CD8-positive, alpha-beta memory T cell (primary cell): ENCODE measurements at places on chromosomes 1 and 21.

DNA sequence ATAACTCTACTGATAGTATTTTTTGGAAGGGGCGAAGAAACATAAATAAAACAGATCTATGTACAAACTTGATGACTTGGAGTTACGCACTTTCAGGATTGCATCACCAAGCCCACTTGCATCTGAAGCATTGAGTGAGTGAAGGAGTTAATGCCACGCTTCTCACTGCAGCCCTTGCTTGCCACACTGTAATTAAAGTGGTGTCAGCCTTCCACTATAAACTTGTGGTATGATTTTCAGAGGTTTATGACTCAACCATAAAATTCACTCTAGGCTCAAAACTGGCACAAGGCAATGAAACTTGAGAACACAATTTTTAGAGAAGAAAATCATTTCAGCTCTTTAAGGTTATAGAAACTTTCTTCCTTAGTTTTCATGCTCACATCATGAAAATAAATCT lies 93.9 kb upstream of the PRMT6 start:
- DNase-seq: no peak

GRCh38 chr1:223738465-223739365 lies 26.4 kb downstream of the CAPN2 start:
- no peak for DNase-seq

GRCh38 chr1:27531959-27532685 lies 42.2 kb upstream of the WASF2 start:
- DNase-seq: no peak

- DNase-seq: peak; percentile 52
Observed at GRCh38 chr1:163315773-163316374, 5.9 kb upstream of the NUF2 start.

DNA sequence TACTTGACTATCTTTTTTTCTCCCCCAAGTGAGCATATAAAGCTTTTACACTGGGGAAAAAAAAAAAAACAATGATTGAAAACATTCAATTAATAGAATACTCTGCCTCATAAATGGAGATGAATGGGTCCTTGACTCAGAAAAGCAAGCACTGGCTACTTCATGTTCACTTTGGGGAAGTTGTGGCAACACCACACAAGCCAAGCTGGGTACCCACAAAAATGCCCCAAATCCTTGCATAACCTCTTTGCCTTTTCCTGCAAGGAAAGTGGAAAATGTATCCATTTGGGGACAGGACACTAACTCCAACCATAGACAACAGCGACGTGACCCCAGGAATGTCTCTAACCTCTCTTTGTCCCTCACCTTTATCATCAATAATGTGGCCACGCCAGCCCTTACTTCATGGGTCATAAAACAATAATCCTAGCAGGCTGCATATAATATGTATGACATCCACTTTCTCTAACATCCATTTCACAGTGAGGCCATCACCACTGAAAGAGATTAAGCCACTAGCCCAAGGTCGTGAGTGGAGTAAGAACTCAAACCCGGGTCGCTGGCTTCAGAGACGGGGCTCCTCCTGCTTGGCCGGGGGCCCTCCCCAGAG lies 2.3 kb downstream of the ECE1 start:
- no peak for DNase-seq

DNA sequence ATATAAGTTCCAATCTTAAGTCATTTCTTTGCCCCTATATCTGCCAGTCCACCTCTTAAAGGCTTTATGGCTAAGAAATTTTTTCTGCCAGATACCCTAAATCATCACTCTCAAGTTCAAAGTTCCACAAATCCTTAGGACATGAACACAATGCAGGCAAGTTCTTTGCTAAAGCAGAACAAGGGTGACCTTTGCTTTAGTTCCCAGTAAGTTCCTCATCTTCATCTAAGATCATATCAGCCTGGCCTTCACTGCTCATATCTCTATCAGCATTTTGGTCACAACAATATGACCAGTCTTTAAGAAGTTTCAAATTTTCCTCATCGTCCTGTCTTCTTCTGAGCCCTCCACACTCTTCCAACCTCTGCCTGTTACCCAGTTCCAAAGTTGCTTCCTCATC lies 402.2 kb upstream of the RUNX1 start:
- no peak for DNase-seq

GRCh38 chr1:39575191-39576015 lies 1.2 kb downstream of the PABPC4 start:
- DNase-seq: peak; percentile 68

GRCh38 chr21:33070998-33071769 lies 1.2 kb downstream of the OLIG1 start:
- DNase-seq: no peak

DNA sequence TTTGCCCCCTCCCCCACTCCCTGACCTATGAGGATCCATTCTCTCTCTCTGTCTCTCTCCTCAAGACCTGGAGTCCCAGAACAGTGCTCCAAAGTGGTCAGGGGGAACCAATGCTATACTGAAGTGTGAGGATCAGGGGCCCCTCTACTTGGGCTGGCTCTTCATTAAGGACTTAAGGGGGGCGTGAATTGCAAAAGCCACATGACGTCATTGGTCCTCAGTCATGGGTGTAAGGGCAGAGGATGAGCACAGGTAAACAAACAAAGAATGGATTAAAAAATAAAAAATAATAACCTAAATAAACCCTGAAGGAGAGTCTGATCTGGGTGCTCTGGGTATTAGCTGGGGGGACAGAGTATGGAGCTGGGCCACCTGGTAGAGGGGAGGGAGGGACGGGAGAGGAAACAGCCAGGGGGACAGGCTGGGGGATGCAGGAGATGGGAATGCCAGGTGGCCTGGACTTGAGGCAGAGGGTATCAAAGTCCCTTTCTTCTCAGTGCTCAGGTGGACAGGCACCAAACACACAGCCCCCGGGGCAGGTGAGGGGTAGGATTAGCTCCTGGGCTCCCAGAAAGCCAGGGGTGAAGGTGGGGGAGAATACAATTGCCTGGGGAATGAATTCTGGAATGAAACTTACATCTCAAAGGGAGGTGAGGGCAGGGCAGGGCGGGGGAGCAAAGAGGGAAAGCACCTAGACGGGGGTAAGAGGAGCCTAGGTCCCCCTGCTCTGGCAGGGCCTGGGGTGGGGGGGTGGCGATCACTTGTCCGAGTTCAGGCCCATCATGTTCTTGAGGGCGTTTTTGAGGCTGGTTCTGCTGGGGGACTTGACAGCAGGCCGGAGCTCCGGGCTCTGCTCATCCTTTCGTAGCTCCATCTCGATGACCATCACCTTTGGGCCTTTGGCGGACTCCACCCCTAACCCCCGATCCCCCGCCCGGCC lies 4.6 kb downstream of the MPZ start:
- DNase-seq: no peak

DNA sequence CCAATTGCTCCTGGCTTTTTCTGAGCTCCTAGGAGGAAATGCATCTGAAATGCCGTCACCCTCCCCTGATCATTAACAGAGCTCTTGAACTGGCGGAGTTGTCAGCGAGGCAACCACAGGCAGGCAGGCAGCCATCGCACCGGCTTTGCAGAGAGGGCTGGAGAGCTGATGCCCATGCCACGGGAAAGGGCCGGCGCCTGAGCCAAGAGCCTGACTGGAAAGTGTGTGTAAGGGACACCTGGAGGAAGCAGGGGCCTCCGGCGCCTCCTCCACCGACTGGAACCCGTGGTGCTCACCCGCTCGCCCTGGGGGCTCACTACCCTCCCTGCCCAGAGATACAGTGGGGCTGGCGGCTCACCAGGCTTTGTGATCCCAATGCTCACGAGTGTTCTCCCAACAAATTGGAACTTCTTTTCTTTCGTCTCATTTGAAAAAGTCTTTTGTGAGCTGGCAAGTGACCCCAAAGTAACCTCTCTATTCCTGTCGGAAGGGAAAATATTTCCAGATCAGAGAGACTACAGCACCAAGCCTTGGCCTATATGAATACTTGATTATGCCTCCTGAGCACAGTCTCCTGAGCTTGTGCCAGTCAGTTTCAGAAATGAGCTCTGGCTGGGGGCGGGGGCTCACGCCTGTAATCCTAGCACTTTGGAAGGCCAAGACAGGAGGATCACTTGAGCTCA lies 97.7 kb upstream of the SLC25A33 start:
- no peak for DNase-seq

DNA sequence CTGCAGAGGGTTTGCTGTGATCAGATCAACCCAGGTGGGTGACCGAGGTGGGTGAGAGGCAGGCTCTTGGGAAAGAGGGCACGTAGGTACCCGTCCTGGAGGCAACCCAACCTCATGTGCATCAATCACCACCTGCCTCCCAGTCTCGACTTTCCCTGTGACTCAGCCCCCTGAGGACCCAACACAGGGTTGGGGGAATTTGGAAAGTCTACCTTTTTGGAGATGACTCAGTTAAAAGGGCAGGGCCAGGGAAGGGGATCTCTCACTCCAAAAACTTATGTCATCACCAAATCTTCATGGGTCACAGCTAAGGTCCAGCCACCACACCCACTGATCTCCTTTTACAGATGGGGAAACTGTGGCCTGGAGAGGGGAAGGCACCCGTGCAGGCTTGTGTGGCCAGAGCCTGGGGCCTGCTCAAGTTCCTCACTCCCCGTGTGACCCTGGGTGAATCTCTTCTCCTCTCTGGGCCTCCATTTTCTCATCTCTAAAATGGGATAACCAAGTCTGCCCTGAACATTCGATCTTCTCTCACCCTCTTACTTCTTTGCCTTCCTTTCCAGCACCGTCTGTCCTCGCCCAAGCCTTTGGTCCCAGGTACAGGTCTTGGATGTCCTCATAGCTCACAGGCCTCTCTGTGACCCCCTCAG lies 34.6 kb upstream of the WNT4 start:
- no peak for DNase-seq

GRCh38 chr1:15836772-15837669 lies 10.5 kb upstream of the SPEN start:
- DNase-seq: peak; percentile 78

DNA sequence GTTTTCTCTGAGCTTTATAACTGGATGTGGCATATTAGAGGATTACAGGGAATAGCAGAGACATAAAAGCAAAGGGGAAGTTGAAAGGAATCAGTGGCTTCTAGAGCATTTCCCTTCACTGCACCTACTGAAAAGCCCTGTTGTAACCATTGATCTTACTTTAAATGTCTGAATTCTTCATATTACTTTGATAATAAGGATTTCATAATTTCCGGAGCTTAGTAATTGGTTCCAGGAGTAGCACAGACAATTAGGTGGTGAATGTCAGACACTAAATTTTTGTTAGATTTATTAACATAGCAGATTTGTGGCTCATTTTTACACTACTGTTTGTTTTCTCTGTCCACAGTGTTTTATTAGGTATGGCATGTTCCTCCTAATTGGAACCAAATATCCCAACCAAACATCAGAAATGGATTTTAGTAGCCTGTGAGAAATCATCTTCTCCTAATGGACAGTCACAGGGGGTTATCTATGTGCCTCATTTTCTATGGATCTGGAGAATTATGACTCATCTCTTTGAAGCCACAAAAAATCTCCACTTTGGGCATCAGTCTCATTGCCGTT lies 100.5 kb downstream of the GIPC2 start:
- DNase-seq: no peak

GRCh38 chr1:81802707-81803430 lies 2.1 kb downstream of the ADGRL2 start:
- DNase-seq: no peak

DNA sequence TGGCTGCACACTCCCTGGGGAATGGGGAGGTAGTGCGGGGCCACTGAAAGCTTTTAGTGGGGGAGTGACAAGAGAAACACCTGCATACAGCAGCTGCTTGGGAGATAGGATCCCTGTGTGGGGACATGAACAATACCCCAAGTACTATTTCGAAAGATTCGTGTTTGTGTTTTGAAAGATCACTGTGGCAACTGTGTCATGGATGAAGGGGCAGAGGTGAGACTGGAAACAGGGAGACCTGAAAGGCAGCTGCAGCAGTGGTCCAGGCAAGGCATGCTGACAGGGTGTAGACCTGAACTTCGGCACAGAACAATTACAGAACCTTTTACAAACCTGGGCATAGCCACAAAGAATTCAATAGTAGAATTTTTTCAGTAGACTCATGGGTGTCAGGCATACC lies 32.9 kb downstream of the TENT5C start:
- DNase-seq: no peak

DNA sequence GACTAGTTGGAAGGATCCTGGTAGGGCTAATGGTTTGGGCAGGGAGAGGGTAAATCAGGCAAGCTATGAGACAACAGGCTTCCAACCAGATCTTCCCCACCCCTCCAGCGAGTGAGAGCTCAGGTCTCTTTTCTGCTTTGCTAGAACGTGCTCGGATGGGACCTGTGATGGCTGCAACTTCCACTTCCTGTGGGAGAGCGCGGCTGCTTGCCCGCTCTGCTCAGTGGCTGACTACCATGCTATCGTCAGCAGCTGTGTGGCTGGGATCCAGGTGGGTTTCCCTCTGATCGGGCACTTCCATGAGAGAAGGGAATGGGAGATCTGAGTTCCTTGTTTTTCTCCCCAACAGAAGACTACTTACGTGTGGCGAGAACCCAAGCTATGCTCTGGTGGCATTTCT lies 14.0 kb upstream of the SARS1 start:
- no peak for DNase-seq

- DNase-seq: peak; percentile 48
Observed at GRCh38 chr1:156726549-156727226, 1.6 kb upstream of the METTL25B start.

GRCh38 chr1:9014475-9015375 lies 11.5 kb downstream of the SLC2A7 start:
- DNase-seq: no peak

GRCh38 chr1:185648858-185649589 lies 85.2 kb upstream of the HMCN1 start:
- no peak for DNase-seq

- DNase-seq: no peak
Observed at GRCh38 chr1:115310581-115311473, 27.2 kb downstream of the NGF start.

- no peak for DNase-seq
Observed at GRCh38 chr1:156893048-156893953, at the start of gene PEAR1. Gene PEAR1 (plus strand): TSS chr1:156893718. CDS start chr1:156903927, 10,209 bp downstream.

DNA sequence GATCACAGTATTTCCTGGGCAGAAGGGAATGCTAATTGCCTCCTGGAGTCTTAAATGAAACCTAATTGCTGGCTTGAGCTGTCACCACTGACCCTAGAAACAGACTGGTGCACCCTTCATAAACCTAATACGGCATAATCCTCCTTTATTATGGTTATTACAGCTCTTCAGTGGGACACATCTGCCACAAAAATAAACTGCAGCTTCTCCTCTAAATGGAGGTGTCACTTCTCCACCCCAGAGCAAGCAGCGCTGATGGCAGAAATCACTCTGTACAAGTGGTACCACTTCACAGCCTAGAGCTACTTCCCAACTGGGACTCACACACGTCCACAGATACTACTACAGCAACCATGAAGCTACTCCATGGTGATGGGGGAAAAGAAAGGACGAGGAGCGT lies 11.1 kb downstream of the PTPN14 start:
- DNase-seq: no peak

DNA sequence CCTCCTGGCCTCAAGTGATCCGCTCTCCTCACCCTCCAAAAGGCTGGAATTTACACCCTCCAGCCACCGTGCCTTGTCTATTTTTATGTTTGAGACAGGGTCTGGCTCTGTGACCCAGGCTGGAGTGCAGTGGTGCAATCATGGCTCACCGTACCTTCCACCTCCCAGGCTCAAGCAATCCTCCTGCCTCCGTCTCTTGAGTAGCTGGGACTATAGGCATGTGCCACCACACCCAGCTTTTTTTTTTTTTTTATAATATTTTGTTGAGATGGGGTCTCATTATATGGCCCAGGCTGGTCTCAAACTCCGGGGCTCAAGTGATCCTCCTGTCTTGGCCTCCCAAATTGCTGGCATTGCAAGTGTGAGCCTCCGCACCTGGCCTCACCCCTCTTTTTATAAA lies 38.8 kb downstream of the TRPM2 start:
- DNase-seq: no peak
